ENCODE measurements at places on chromosomes 1 and 21. TPM values are rescaled to one million over a fixed set of nuclear protein-coding genes. Genes with fewer than 3 reads are reported as not detected.

Gene GLIS1
- not detected for total RNA-seq

Gene ZNF648
- total RNA-seq = 0.38 TPM

- DNase-seq = no peak
Measured at GRCh38 chr1:29802181-29803068, 566.1 kb downstream of the PTPRU start.

- no peak for DNase-seq
Measured at GRCh38 chr21:46055863-46056281, 42.0 kb upstream of the COL6A2 start.

- DNase-seq = no peak
Measured at GRCh38 chr1:199684686-199685273, 342.7 kb upstream of the NR5A2 start.

GRCh38 chr1:93716163-93716562 is 34.5 kb upstream of the BCAR3 start:
- DNase-seq = no peak

DNA sequence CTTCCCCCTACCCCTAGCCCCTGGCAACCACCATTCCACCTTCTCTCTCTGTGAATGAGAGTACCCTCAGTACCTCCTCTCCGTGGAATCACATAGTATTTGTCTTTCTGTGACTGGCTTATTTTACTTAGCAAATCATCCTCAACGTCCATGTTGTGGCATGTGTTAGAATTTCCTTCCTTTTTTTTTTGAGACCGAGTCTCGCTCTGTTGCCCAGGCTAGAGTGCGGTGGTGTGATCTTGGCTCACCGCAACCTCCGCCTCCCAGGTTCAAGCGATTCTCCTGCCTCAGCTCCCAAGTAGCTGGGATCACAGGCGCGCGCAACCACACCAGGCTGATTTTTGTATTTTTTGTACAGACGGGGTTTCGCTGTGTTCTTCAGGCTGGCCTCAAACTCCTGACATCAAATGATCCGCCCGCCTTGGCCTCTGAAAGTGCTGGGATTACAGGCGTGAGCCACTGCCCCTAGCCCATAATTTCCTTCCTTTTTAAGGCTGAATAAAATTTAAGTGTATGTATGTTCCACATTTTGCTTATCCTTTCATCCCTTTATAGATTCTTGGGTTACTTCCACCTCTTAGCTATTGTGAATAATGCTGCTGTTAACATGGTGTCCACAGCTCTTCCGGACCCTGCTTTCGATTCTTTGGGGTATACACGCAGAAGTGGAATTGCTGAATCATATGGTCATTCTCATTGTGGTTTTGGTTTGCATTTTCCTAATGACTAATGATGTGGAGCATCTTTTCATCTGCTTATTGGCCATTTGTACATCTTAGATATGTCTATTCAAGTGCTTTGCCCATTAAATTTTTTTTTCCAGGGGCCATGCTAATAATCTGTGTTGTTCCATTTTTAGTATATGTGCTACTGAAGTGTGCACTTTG is 32.3 kb downstream of the ERRFI1 start:
- DNase-seq = no peak
